ENCODE measurements at places on chromosomes 1 and 21. TPM values are rescaled to one million over a fixed set of nuclear protein-coding genes. Genes with fewer than 3 reads are reported as not detected.

DNA sequence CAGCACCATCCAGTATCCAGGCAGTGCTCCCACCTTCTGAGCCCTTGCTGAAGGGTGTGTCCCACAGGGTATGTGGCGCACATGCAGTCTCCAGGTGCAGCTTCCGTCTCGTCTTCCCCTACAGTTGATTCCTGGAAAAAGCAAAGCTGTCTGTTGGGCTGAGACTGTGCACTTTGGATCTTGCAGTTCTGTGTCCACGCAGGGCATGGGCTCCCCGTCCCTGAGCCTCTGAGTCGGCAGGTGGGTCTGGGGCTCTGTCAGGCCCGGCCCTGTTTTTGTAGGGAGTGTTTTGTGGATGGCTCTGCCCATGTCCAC lies 32.8 kb downstream of the SNAP47 start:
- no peak for DNase-seq

DNA sequence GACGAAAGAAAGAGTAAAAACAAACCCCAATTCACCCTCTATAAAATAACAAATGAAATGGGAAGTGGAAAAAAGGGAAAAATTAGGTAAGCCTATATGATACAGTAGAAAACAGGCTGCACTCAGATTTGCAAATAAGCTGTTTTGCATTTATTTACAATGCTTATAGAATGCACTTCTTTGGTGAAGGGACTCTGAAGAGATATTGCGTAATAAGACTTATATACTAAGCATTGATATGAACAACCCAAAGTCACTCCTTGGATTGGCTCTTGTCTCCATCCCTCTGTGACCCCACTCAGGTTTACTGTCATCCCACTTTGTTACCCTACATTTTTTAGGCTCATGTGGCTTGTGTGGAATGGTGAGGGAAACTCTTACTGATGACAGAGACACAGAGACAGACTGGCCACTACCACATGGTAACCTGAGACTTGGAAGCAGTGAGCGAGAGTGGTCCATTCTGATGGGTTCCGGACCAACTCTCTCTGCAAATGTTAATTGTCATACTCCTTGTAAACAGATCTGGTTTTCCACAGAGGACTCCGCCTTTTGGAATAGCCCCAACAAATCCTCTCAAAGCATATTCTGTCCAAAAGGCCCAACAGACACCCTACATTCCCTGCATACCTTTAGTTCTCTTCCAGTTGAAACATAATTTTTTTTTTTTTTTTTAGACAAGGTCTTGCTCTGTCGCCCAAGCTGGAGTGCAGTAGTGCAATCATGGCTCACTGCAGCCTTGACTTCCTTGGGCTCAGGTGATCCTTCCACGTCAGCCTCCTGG lies 11.0 kb downstream of the GSTM5 start:
- DNase-seq, result peak; percentile 21

DNA sequence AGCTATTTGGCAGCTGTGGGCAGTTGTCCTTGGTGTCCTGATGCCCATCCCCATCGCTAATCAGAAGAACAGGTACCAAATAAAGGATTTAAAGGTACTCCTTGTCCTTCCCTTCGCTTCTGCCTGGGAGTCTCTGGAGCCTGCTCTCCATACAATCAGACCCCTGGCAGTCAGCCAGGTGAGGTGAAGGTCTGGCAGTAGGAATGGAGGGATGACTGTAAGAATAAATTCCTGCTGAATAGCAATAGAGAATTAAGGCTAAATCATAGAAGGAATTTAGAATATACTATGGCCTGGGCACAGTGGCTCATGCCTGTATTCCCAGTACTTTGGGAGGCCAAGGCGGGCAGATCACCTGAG lies 9.2 kb downstream of the THBS3 start:
- DNase-seq, result no peak

- no peak for DNase-seq
These were observed 92.3 kb downstream of the SIM2 start for GRCh38 chr21:36791180-36791579.

DNA sequence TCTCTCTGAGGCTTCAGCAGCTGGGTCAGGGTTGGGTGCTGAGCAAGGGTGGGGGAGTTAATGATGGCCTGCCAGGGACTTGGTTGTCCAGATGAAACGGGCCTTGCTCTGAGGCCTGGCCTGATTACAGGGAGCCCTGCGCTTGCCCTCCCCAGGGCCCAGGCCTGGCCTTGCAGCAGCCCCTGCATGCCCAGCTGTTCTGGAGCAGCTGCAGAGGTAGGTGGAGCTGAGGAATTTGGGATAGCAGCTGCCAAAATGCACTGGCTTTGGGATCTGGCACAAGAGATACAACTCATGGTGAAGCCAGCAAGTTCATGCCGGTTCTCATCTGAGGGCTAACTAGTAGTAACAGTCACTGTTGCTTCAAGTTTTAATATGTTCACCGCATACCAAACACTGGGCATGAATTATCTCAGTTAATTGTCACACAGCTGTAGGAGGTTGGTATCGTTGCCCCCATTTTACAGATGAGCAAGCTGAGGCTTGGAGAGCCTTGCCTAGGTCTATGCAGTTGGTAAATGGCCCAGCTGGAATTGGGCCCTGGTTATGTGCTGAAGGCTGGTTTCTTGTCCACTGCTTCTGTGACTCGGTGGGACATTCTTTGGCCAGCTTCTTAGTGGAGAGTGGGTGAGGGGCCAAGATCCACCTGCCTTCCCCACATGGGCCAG lies 7.3 kb upstream of the SERINC2 start:
- DNase-seq, result no peak

DNA sequence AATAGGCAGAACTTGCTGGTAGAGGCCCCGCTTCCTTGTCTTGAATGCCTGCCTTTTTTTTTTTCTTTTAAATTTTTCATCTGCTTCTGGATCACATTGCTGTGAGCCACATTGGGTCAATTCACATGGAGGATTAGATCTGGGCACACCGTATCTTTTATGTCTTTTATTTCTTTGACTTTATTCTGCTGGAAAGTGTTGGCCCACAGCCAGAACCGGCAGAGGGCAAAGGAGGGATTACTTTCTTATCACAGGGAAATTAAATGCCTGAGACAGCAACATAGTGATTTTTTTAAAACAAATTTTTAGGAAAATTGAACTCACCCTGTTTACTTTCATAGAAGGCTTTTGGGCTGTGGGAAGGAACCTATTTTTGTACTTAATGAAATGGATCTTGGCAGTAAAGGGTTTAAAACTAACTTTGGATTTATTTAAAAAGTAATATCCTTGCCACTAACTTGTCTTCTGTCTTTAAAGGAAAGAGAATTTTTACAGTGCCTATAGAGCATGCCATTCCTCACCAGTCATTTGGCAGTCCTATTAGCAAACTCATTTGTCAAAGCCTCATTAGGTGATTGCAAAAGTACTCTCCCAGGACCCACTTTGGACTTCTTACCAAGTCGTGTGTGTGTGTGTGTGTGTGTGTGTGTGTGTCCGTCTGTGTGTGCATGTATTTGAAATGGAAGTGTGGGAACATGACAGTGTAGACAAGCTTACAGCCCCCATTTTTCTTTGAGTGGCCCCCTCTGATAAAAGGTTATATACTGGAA lies 68.4 kb downstream of the ST6GALNAC3 start:
- DNase-seq, result no peak

GRCh38 chr1:43986712-43987111 lies 4.7 kb upstream of the CCDC24 start:
- no peak for DNase-seq

GRCh38 chr1:115793162-115793561 lies 24.6 kb upstream of the CASQ2 start:
- no peak for DNase-seq

- DNase-seq, result no peak
These were observed 230.1 kb downstream of the ADGRL2 start for GRCh38 chr1:82030830-82031229.

GRCh38 chr1:65440915-65441314 lies 20.4 kb downstream of the LEPR start:
- DNase-seq, result no peak

DNA sequence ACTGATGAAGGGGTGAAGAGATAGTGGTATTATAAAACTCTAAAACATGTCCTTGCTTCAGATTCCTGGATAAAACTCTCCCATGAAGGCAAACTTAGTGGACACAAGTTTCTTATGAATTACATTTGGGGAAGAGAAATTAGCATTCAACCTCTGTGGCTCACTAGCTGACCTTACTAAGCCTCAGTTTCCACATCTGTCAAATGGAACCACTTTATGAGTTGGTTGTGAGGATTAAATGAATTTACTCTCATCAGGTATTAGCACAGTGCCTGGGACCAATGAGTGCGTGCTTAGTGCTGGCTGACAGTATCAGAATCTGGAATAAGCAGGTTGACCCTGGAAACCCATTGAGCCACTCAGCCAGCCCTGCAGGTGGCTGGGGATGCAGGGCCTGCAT lies 2.6 kb downstream of the CACNA1S start:
- DNase-seq, result no peak

GRCh38 chr1:29260531-29260930 lies 24.2 kb downstream of the PTPRU start:
- no peak for DNase-seq

- no peak for DNase-seq
These were observed 219.4 kb downstream of the LRRC7 start for GRCh38 chr1:69787151-69787550.

GRCh38 chr1:219460896-219461815 lies 151.7 kb downstream of the ZC3H11B start:
- no peak for DNase-seq

DNA sequence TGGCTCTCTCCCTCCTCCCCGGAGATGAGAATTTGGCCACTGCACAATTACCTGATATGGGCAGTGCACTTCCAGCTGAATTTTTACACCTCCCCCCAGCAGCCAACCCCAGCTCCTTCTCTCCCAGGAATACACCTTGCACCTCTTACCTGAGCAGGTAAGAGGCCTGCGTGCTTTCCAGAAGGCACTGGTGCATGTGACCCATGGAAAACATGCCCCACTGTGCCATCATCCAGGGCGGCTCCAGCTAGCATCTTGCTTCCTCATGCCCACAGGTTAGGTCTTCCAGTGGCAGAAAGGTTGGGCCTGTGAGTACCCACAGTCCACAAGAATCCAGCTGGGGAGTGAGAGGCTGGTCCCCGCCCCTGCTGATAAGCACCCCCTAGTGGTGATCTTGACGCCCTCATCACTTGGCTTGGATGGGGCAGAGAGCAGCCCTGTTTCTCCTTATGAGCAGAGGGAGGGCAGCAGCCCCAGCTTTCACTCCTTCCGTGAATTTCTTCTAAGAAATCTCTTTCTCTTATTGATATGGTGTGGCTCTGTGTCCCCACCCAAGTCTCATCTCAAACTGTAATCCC lies 57.8 kb downstream of the EDARADD start:
- DNase-seq, result peak; percentile 26

The SYNC gene
- total RNA-seq, result 51.3 TPM

The LCE1A gene
- not detected for total RNA-seq

The SMPDL3B gene
- not detected for total RNA-seq

The BATF3 gene
- total RNA-seq, result 1.6 TPM

The AIM2 gene
- not detected for total RNA-seq

The KANK4 gene
- 0.09 TPM for total RNA-seq

The ARPC5 gene
- total RNA-seq, result 446 TPM

The IQGAP3 gene
- total RNA-seq, result 66.2 TPM

All from A172 (cell line).